Endodermal cell (in vitro differentiated cells): ENCODE measurements at places on chromosomes 2 and 18.

DNA sequence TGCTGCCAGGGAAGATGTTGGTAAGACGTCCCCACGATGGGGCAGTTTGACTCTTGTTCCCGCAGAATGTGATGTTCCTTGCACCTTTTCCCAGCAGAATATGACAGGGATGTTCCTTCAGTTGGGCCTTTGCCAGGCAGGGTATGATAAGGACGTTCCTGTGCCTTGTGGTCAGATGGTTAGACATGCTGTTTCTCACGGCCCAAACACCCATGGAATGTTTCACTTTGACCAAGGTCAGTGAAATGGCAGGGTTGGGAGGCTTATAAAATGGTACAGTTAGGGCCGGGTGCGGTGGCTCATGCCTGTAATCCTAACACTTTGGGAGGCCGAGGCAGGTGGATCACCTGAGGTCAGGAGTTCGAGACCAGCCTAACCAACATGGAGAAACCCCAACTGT, 40.3 kb upstream of the YPEL5 start:
- peak; percentile 39 for DNase-seq

GRCh38 chr18:57207124-57207916, 60.4 kb downstream of the BOD1L2 start:
- DNase-seq, result peak; percentile 74

DNA sequence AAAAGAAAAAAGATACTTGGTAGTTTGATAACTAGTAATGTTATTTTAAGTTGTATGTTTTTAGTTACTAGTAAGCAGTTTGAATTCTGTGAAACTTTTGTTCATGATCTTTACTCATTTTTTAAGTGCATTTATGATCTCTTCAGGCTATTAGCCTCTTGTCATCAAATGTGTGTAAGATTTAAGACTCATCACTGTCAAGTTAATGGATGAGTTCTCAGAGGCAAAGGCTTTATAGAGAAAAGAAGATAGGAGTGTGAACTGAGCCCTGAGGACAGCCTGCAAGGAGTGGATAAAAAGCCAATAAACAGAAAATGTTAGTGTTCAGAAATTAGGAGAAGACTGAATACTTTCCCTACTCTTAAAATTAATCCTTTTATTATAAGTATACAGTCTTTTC, 13.5 kb downstream of the NDUFV2 start:
- no peak for DNase-seq

DNA sequence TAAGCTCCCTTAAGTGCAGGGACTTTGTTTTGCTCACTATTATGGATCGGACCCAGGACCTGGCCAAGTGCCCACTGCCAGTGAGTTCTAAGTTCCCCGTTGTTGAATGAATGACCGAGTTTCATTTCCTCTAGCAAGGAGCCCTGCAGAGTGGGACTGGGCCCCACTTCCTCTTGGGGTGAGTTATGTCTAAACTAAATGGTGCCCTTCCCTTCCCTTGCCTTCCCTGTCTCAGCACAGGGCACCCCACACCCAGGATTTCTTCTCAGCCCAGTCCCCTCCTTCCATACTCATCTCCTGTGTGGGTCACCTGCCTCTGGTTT, 195.3 kb upstream of the HS6ST1 start:
- no peak for DNase-seq

DNA sequence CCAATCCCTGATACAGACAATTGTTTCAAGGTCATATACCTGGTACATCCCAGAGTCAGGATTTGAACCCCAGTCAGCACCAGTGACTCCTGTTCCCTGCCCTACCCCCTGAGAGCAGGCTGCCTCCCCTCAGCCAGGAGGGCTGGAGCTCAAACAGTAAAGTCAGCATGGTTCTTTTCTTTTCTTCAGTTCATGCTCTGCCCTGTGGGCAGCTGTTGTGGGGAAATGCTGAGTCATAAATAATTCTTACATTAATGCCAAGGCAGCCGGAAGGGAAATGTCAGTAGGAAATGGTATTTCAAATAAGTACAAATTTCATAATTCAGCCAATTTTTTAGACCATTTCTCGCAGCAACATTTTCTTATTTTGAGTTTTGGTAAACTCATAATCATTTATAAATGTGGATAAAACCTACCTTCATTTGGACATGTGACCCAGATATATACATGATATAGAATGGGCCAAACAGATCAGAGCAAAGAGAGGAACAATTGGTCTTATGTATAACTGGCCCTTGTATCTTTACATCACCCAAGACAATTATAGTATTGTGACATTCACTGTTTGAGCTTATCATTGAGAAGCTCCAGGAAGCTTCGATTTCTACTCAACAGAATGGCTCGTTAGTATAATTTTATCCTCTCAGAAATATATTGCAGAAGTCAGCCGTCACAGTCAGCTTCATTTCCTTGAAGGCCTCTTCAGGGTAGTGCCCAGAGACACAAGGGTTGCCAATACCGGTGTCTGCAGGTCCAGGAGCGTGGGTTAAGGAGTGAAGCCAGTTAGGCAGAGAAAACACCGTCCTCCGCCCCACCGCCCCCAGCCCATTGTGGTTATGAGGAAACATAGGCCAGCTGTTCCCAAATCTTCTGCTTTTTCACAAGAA, 28.0 kb upstream of the SCYGR1 start:
- DNase-seq, result no peak

- no peak for DNase-seq
These were observed 28.4 kb upstream of the SLC3A1 start for GRCh38 chr2:44246840-44247369.

DNA sequence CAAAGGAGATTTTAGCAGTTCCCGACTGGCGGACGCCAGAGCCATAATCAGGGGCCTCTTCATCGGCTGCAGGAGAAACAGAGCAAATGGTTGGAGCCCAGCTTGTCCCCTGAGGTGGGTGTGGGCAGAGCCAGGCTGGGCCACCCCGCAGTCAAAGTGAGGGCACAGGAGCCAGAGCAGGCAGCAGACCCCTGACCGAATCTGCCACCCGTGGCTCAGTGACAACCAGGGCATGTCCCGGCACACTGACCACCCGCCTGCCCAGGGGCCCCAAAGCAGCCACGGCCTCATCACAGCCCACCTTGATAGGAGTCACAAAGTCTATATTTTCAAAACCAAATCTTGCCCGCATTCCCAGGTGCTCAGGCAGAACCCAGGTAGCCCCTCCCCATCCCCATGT, 55.6 kb downstream of the AQP12A start:
- no peak for DNase-seq

DNA sequence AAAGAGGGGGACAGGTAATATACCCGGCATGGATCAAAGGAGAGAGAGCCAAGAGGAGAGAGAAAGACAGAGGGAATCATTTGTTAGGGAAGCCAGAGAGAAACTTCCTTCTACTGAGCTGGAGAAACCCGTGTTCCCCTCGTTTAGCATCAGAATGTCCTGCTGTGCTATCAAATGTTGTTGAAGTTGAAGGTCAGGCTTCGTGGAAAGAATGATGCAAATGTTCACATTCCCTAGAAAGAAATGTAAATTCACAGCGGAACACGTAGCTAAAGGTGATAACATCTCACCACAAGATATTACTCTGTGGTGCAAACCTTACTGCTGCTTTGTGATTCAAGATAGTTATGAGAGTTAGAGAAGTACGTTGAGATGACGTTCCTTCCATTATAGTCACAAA, 258.1 kb downstream of the LNPK start:
- no peak for DNase-seq
